Cerebellum (tissue), 4 donors: ENCODE measurements at places on chromosomes 5 and 9. TPM values are rescaled to one million over a fixed set of nuclear protein-coding genes. Genes with fewer than 3 reads are reported as not detected.
A peak's percentile ranks its signal among the peaks of the same experiment; 100 is the strongest.

The SHISAL2B gene
- total RNA-seq, result not detected

- DNase-seq, result no peak
Measured at GRCh38 chr5:123879071-123879470, 367.1 kb downstream of the CSNK1G3 start.

The ARHGEF37 gene
- 4.6 TPM for total RNA-seq

- DNase-seq, result peak; percentile 44
Measured at GRCh38 chr5:78509884-78510769, 138.4 kb downstream of the LHFPL2 start.

The MRRF gene
- 24.0 TPM for total RNA-seq

The PCDHB7 gene
- total RNA-seq, result 6.8 TPM

DNA sequence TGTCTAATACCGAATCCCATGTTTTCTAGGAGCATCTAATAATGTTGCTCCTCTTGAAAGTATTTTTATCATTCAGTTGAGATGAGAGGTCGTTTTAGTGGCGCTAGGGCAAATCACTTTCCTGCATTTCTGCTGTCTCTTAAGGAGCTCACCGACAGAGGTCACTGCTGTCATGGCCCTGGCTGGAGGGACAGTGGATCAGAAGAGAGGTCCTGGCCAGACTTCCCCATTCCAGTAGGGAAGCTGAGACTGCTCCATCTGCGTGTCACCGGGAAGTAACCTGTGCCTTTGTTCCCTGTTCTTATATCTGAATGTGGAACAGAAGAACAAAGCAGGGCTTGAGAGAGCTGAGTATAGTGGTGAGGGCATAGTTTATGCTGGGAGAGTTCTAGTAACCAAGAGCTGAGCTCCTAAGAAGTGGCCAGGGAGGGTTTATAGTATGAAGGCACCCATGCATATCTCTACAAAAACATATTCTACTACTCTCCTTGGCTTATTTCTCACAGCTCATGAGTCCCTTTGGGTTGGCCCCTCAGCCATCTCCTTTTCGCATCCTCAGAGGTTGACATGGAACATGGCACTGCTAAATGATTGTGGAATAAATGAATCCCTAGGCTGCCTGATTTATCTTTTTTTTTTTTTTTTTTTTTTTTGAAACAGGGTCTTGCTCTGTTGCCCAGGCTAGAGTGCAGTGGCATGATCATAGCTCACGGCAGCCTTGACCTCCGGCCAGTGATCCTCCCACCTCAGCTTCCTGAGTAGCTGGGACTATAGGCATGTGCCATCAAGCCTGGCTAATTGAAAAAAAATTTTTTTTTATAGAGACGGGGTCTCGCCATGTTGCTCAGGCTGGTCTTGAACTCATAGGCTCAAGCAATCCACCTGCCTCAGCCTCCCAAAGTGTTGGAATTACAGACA is 27.2 kb downstream of the ATP6V0E1 start:
- peak; percentile 86 for DNase-seq

GRCh38 chr5:73093943-73094342 is 26.4 kb upstream of the TMEM171 start:
- DNase-seq, result no peak

The GNG10 gene
- total RNA-seq, result 15.2 TPM

GRCh38 chr9:124480621-124480981 is 26.6 kb downstream of the NR5A1 start:
- DNase-seq, result no peak

GRCh38 chr5:154842689-154843530 is 7.5 kb downstream of the FAXDC2 start:
- DNase-seq, result no peak
